ENCODE measurements at places on chromosomes 2 and 18.

DNA sequence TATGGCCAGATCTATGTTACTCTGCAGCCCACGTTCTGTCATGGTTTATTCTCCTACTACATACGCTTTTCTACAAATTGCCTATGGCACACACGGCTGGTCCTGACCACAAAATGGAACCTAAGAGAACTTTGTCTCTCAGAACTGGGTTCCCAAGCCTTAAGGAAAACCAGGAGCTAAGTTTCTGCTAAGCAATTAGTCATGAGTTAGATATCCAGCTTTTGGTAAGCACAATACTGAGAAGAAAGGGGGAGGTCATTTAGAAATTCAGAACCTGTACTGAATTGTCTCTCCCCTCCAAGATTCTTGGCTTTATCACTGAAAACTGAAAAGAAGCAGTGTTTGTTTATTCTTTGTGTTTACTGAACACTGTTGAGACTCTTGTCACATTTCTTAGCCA is 283.5 kb upstream of the TANK start:
- DNase-seq: peak; percentile 7

- DNase-seq: no peak
Observed at GRCh38 chr2:215917953-215918620, 95.3 kb downstream of the MREG start.

DNA sequence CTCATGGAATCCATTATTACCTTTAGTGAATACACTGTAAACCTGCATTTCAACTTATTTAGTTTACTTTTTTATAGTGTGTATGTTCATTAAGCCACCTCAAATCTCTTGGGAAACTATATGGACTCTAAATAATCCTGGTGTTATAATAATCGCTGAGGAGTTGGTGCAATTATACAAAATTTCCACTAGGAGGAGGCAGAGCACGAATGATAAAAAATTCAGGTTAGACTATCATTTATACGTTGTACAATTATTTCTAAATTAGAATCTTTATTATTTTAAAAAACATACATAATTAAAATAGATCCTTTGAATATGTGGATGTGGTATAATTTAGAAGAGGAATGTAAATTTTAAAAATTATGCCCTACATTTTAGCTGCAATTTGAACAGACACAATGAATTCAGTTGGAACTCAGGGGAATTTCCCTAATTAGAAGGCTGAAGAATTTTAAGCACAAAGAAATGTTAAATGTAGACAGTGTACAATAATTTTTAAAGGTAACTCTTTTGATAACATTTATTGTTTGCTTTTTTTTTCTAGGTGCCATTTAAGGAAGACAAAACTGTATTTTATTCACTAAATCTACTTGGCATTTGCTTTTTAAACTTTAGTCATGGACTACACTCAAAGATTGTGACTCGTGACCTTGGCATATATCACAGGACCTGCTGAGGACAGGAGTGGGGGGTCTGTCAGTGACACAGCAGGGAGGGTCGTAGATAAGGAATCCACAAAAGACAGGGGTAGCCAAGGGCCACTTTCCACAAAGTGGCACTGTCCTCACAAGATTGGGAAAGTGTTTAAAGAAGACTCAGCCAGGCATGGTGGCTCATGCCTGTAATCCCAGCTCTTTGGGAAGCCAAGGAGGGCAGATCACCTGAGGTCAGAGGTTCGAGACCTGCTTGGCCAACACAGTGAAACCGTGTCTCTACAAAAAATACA is 45.5 kb downstream of the RAB12 start:
- DNase-seq: peak; percentile 22

GRCh38 chr2:3126911-3127621 is 250.6 kb downstream of the EIPR1 start:
- no peak for DNase-seq

DNA sequence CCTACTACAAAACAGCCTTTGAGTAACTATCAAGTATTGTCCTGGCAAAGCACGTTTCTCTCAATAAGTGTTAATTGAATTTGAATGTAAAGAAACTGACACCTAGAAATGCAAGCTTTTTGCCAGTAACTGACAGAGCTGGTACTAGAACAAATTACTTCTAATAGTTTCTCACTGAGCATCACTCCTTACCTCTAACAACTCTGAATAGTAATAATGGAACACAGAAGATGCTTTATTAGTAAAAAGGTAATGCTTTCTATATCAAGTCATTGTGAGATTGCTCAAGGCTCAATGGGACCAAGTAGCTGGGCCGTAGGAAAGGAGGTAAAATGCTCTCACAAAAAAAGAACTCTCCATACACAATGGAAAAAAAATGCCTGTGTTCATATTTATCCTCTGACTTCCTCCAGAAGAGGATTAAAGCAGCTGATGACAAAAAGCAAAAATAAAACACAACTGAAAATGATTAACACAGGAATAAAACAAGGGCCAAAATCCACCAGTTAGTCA is 11.8 kb downstream of the RASGRP3 start:
- no peak for DNase-seq

DNA sequence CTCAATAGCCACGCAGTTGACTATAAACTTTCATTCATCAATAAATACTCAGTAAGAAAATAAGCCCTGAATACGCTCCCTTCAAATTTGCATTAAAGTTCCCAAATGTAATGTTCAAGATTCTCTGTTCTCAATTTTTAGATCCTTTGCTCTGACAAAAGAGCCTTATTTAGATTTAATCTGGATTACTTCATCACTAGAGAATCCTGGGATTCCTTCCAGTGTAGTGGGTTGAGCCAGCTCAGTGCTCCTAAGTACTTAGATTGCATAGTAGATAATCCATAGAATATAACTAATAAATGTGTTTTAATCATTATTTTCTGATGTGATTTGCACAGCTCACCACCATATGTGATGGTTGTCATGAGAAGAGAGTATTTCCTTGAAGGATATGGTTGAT is 1286.2 kb downstream of the SUCLG1 start:
- DNase-seq: peak; percentile 38

DNA sequence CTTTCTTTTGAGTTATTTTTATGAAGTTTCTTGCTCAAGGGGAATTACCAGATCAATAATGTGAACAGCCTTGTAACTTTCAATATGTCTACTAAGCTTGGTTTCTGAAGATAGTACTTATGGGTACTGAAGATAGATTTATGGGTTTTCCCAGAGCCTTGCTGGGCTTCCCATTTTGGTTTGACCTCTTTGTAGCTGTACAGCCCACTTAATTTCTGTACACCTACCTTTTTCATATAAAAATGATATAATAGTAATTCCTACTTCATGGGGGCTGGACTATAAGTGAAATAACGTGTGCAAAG is 22.2 kb downstream of the IL1R2 start:
- DNase-seq: no peak

DNA sequence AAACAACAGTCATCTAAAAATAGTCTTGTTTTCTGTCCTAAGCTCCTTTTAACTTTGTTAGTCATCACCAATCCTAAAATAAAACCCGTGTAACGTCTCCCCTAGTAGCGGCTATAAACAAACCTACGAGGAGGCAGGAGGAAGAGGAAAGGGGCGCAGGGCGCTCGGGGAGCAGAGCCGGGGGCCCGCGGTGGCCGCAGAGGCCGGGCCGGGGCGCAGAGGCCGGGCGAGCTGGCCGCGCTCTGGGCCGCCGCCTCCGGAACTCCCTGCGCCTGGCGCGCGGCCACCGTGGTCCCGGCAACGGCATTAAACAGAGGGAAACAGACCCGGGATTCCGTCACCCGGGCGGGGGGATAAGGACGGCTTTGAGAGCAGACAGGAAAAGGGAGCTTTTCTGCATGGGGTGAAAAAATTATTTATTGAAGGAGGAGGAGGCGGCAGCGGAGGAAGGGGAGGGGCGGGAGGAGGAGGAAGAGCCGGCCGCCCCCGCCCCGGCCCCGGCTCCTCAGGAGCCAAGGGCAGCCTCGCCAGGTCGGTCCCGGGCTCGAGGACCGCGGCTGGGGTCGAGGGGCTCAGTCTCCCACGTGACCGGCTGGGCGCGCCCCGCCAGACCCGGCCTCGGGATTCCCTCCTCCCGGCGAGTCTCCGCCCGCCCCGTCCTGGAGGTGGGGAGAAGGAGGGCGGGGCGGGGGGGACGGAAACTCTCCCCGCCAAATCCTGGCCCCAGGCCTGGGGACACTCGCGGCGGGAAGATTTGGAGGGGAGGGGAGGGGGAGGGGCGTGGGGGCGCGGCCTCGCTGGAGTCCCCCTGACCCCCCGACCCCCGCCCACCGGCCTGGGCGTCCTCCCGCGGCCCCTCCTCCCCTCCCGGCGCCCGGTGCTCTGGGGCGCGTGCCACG is 1.8 kb upstream of the NFATC1 start:
- DNase-seq: peak; percentile 85

GRCh38 chr2:216006164-216006663 is 7.1 kb downstream of the MREG start:
- no peak for DNase-seq

GRCh38 chr2:219496825-219497494 is 1.7 kb upstream of the GMPPA start:
- DNase-seq: no peak

DNA sequence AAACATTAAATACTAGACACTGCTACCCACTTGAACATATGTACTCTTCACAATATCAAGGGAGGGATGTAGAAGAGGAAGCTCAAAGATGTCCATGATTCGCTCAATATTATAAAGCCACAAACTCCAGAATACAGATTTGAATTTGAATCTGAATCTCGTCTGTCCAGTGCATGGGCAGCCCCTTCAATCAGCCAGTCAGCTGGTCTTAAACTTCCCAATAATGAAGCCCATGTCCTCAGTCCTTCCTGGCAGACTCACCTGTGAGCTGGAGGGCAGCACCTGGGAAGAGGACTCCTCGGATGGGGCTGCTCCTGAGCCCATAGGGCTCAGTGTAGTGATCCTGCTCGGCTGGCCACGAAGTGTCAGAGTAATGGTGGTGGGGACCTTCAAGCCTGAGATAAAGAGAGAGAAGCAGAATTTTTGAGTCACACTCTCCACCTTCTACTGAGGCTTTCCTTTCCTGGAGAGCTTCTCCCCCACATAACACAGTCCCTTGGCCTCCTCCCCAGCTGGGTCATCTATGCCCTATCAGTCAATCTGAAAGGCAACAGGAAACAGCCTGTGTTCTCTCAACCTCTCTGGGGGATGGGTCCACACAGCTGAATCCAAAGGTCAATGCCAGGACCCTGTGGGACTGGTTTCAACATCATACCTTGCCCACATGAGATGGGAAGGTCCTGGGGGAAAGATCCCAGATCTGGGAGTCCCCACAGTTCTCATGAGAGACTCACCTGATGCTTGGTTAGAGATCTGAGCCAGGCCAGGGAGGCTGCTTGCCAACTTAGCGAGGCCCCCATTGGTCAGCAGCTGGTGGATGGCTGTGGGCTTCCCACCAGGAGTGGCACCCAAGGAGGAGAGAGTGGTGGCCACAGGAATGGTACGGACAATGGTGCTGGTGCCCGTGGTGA is 36.5 kb downstream of the KANSL3 start:
- DNase-seq: no peak

- DNase-seq: no peak
Observed at GRCh38 chr2:45883603-45884000, 232.1 kb downstream of the PRKCE start.

GRCh38 chr18:35971661-35972196 is 750 bp upstream of the RMP24 start:
- DNase-seq: no peak

DNA sequence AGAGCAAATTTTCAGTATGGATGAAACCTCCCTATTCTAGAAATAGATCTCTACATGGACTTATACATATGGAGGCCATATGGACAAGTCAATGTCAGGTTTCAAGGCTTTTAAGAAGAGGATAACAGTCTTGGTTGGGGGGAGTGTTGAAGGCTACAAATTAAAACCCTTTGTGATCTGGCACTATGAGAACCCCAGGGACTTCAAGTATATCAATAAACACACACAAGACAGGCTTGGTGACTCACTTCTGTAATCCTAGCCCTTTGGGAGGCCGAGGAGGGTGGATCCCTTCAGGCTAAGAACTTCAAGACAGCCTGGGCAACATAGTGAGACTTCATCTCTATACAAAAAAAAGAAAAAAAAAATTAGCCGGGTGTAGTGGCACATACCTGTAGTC is 127.2 kb upstream of the SP5 start:
- DNase-seq: peak; percentile 85

DNA sequence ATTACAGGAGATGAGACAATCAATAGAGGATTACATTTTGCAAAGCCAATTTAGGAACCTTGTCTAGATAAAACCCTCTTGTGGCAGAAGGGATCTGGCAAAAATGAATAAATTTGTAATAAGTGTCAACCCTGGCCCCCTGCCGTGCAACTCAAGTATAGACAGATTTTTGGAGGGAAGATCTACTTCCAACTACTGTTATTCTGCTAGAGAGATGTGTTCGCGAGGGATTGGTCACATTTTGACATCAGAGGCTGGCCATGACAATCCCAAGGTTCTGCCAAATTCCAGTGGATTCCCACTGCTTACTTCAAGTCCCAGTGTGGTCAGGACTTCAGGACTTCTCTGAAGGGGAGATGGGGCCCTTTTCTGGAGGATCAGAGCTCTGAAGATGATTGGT is 192.6 kb downstream of the SH3RF3 start:
- DNase-seq: peak; percentile 35

DNA sequence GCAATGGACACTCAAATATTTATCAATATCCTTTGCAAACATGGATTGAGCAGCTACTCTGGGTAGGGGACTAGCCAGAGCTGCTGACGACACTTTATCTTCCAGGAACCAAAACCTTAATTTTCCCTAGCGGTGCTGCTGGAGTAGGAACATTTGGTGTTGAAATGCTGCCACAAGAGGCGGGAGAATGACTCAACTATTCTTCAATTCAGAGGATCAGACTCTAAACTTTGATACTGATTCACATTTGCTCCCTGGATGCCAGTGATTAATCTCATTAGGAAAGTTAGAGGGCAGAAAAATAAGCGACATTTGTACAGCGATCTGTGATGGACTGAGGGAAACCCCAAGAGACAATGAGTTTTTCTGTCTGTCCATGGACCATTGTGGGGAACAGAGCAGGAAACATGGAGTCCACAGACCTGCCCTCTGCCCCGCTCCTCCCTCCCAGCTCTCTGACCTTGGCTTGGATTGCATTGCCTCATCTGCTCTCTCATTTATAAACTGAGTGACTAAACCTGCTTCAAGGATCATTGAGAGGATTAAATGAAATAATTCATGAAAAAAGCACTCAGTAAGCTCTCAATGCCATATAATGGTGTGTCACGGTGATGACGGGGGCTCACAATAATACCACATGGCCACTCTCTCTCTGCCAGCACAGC is 12.6 kb upstream of the EPB41L3 start:
- DNase-seq: peak; percentile 36

- no peak for DNase-seq
Observed at GRCh38 chr2:67142071-67142470, 255.1 kb upstream of the ETAA1 start.

DNA sequence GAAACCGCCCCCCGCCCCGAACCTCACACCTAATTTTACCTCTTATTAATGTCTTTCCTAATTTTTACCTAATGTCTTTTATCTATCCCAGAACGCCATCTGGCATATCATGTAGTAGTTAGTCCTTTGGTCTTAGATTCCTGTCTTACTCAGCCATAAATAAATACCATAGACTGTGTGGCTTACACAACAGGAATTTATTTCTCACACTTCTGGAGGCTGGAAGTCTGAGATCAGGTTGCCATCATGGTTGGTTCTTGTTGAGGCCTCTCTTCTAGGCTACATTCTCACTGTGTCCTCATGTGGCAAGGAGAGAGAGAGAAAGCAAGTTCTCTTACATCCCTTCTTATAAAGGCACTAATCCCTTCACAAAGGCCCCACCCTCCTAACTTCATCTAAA is 46.8 kb downstream of the RHBDD1 start:
- peak; percentile 25 for DNase-seq

- DNase-seq: peak; percentile 26
Observed at GRCh38 chr2:205527801-205528200, 154.5 kb upstream of the NRP2 start.

All from fibroblast of skin of abdomen (primary cell).